ENCODE measurements at places on chromosomes 3 and 15.

GRCh38 chr3:134615743-134616142 is 35.1 kb downstream of the KY start:
- no peak for DNase-seq

GRCh38 chr3:160247766-160248165 is 22.5 kb downstream of the C3orf80 start:
- no peak for DNase-seq

- DNase-seq, result no peak
Observed at GRCh38 chr15:29522373-29523276, 253.0 kb upstream of the NSMCE3 start.

DNA sequence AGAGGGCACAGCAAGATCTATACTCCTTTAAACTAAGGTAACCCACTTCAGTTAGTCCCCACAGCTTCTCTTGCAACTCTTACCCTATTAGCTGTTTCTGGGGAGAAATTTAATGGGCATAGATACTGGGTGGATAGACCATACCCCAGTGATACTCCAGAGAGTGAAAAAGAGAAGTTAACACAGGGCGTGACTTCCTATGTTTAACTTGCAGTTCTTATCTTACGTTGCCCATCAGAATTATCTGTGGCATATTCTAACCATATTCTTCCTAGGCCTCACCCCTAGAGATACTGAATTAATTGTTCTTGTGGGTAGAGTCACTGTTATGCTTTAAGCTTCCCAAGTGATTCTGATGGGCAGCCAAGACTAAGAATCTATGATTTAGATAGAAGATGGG is 485.4 kb upstream of the TPRG1 start:
- no peak for DNase-seq

- no peak for DNase-seq
Observed at GRCh38 chr3:52777959-52778805, 783 bp downstream of the ITIH1 start.

- no peak for DNase-seq
Observed at GRCh38 chr3:188769831-188770230, 401.9 kb upstream of the TPRG1 start.

- DNase-seq, result no peak
Observed at GRCh38 chr15:99911816-99912215, 178.6 kb upstream of the LYSMD4 start.

GRCh38 chr3:50193286-50193685 is 1.9 kb downstream of the GNAT1 start:
- no peak for DNase-seq
